ENCODE measurements at places on chromosomes 3 and 15.
A peak's percentile ranks its signal among the peaks of the same experiment; 100 is the strongest.

DNA sequence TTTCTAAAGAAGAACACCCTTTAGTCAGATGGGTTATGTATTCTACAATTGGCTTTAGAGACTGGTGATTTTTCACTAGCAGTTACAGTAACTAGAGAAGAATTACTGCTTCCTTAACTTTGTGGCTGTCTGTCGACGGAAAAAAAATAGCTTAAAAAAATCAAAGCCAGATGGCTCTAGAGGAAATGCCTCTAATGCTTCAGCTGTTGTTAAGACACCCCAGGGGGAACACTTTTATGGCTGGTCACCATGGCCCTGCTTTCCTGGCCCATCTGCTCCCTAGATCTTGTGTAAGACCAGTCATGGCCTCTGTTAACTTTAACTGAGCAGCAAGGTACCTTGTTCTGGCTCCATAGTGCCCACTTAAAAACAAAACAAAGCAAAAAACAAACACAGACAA is 198.6 kb upstream of the PLSCR5 start:
- DNase-seq: peak; percentile 85

DNA sequence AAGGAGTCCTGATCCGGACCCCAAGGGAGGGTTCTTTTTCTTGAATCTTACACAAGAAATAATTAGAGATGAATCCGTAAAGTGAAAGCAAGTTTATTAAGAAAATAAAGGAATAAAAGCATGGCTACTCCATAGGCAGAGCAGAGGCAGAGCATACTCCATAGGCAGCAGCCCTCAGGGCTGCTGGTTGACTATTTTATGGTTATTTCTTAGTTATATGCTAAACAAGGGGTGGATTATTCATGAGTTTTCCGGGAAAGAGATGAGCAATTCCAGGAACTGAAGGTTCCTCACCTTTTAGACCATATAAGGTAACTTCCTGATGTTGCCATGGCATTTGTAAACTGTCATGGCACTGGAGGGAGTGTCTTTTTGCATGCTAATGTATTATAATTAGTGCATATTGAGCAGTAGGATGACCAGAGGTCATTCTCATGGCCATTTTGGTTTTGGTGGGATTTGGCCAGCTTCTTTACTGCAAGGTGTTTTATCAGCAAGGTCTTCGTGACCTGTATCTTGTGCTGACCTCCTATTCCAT is 42.2 kb downstream of the C3orf38 start:
- DNase-seq: no peak

GRCh38 chr3:174441588-174442301 is 417.4 kb upstream of the NAALADL2 start:
- peak; percentile 65 for DNase-seq

- DNase-seq: no peak
These were observed 61.8 kb upstream of the GOLGA6B start for GRCh38 chr15:72592676-72593075.

- no peak for DNase-seq
These were observed 463.1 kb upstream of the GOLIM4 start for GRCh38 chr3:168558728-168559411.

GRCh38 chr3:63661242-63661641 is 8.8 kb downstream of the SNTN start:
- no peak for DNase-seq

DNA sequence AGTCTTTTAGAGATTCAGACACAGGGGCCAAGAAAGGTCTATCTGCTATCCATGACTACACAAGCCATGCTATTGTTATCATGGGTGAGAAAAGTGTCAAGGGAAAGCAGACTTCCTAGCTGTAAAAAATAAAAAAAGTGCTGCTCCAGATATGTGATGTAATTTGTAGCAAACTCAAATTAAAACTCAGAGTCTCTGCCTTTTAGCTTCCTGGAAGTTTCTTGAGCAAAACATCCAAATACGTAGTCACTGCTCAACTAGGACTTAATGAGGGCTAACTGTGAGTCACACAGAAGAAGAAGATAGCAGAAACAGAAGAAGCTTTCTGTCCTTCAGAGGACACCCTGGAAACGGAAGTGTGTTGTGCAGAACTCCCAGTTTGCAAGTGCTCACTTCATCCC is 393.4 kb upstream of the NR2F2 start:
- peak; percentile 25 for DNase-seq

GRCh38 chr15:51374131-51374530 is 32.7 kb downstream of the GLDN start:
- no peak for DNase-seq

DNA sequence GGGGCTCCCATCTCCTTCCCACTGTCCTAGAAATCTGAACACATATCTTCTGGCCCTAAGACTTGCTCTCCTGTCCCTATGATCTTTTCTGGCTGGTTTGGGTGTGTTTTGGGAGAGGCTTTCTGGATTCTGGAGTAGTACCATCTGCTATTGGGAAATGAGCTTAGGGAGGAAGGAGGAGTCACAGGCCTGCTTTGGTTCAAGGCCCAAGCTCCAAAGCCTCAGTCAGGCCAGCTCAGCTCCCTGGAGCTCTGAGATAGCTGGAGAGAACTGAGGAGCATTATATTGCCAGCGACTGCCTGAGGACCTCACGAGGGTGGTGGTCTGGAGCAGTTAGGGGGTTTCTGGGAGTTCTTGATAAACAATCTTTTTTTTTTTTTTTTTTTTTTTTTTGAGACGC is 18.7 kb downstream of the RASGRF1 start:
- peak; percentile 81 for DNase-seq

DNA sequence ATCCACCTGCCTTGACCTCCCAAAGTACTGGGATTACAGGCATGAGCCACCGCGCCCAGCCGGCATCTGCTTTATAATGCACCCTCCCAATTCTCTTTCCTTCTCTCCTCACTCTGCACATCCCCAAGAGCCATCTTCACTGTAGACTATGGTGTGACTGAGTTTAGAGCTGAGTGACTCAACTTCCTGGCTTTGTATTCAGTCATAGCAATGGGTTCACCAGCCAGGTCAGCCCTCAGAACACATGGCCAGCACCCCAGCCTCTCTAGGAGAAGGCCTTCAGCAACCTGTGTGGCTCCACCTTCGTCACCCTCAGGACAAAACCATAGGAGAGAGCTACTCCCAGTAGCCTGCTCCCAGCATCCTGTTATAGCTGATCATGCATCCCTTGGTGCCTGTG is 33.0 kb downstream of the ARID3B start:
- DNase-seq: peak; percentile 16
